Bronchial smooth muscle cell (primary cell): ENCODE measurements at places on chromosomes 13 and 19. TPM values are rescaled to one million over a fixed set of nuclear protein-coding genes. Genes with fewer than 3 reads are reported as not detected.

Gene CCDC70
- not detected in 2 replicates for total RNA-seq

Gene ZNF763
- 0.86 and 2.5 TPM in 2 replicates for total RNA-seq

Gene IFNL1
- total RNA-seq = not detected in 2 replicates

Gene FAM98C
- 8.2 and 9.6 TPM in 2 replicates for total RNA-seq

Gene ZNF497
- total RNA-seq = 0.79 and 1.7 TPM in 2 replicates

Gene CRX
- total RNA-seq = not detected in 2 replicates

Gene MAP2K2
- total RNA-seq = 192 and 263 TPM in 2 replicates

Gene VSTM2B
- not detected in 2 replicates for total RNA-seq
